ENCODE measurements at places on chromosomes 4 and X. TPM values are rescaled to one million over a fixed set of nuclear protein-coding genes. Genes with fewer than 3 reads are reported as not detected.
A peak's percentile ranks its signal among the peaks of the same experiment; 100 is the strongest.

Gene CSAG3
- total RNA-seq, result not detected

Gene GAGE1
- 0.49 TPM for total RNA-seq

Gene LEF1
- total RNA-seq, result 5.2 TPM

Gene AFF2
- total RNA-seq, result 36.0 TPM

Gene SCML1
- total RNA-seq, result 6.1 TPM

Gene RNF128
- 144 TPM for total RNA-seq

Gene LYAR
- 4.2 TPM for total RNA-seq

GRCh38 chrX:101417981-101418841 is 10.2 kb downstream of the HNRNPH2 start:
- DNase-seq, result no peak

DNA sequence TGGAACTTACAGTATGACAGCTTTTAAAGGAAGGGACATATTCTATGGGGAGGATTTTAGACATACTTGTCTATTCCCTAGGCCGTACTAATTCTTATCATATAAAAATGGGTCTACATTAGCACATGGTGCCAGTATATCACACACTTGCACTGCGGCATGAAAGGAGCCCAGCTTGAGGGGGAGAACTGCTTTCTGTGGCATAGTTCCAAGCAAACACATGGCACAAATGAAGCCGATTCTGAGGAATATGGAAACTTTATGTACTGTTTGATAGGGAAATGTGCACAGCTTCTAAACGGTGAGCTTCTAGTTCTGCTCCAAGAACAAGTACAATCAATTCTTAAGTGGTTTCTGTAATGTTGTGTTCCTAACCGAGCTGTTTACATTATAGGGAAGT is 675.6 kb upstream of the FTHL17 start:
- no peak for DNase-seq

DNA sequence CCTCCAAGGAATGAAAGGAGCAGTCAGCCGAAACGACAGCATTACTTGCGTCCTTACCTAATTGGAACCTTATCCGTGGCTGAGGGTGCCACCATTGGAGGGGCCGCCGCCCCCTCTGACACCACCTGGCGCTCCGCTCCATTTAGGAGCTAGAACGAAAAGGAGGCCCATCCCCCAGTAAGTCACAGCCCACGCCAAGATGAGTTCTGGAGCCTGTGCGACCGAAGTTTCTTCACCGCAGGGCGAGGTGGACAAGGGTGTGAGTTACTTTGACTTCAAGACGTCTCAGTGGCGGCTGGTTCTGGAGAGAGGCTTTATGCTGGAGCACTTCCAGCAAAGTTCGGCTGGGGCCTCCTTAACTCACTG is 729 bp upstream of the IRF2 start:
- DNase-seq, result peak; percentile 28

DNA sequence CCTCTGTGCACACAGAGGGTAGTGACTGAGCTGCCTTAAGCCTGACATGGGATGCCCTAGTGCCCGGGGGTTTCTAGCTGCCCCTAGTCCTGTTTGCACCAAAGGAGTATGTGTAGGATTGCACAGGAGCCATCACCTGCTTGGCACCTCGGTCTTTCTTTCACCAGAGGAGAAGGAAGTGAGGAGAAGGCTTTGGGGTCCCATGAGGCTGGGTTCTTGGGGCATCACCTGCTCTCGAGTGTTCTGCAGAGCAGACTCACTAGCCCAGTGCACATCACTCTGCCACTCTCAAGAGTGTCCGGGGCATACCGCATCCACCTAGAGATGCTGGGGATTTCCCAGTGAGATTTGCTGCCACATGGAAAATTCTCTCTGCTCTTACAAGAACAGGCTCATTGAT is 40.5 kb upstream of the GPR78 start:
- DNase-seq, result no peak

DNA sequence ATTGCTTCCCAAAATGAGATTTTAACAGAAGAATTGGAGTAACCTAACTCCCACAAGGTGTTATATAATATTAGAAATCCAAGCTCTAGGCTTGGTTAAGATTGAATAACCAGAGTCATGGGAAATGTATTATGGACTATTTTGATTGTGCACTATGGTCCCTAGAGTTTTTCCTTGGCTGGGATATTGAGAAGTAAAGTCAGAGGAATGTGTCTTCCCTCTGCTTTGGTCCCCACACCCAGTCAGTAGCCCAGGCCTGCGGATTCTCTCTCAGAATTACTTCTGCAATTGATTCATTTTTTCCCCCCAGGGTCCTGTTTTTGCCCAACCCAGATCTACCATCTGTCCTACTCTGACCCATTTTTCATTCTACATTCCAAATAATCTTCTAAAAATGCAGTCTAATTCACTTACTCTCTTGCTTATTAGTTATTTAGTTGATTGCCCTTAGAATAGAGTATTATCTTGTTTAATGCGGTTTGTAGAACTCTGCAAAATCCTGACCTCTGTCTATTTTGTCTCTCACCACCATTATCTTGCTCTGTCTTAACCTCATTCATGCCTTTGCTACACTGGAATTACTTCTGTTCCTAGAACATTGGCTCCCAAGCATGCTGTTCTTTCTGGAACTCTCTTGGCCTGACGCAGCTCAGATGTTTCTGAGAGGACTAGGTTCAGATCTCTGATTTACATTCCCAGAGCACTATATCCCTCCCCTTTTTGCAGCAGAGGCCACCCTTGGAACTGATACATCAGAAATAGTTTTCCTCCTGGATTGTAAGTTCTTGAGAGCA is 23.6 kb downstream of the GUCY1A1 start:
- DNase-seq, result no peak

- no peak for DNase-seq
Measured at GRCh38 chr4:48896845-48897244, 9.7 kb downstream of the OCIAD2 start.

DNA sequence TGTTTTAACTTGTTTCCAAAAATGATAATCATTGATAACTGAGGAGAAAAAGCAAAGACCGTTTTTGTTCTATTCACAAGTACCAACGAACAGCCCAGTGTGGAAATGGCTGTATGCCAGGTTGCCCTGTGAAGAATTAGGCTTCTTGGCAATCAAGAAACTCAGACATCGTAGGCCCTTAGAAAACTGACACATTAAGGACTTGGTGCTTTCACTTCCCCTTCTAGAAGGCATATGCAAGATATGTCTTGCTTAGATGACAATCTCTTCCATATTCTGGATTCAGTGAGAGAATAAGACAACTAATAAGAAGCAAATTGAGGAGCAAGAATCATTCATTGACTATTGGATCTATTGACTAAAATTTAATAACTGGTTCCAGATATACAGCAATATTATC is 56.6 kb downstream of the ANAPC10 start:
- no peak for DNase-seq

DNA sequence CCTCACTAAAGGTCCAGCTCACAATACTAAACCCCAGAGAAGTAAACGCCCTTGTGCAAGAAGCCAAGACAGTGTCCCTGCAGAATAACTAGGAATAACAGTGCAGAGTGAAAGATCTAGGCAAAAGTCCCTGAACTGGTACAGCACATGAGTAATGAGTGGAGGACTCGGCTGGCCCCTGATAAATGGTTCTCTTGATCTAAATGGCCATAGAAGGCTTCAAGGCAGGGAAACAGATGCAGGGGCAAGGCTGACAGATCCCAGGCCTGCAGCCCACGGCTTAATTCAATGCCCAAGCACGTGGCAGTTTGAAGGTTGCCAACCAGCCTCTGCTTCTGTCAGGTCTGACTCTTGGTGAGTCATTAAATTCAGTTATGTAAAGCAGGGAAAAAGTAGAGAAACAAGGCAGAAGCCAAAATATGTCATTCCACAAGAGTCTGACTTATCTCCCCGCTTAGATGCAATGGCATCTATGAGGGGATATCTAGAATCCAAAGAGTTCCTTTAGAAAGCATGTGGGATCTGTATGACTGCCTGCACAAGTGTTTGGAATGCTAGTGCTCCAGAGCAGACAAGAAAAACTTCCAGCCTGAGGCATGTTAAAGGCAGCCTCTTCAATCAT is 121.3 kb downstream of the PRDM5 start:
- no peak for DNase-seq

DNA sequence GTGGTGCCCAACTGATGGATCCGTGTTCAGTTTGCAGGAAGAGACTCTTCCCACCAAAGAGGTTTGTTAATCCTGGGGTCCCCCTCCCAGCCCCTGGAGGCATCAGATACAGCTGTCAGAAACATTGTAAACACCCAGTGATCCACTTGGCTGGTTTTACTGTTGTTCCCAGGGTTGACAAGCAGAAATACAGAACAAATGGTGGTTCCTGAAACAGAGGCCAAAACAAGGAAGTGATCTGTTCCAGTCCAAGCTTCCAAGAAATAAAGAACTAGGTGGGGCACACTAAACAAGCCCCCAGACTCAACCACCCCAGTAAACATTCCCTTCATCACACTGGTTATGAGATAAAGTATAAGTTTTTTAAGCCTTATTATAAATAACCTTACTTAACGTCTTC is 1.4 kb downstream of the TMLHE start:
- DNase-seq, result no peak
